ENCODE measurements at places on chromosomes 12 and 14.
A peak's percentile ranks its signal among the peaks of the same experiment; 100 is the strongest.

DNA sequence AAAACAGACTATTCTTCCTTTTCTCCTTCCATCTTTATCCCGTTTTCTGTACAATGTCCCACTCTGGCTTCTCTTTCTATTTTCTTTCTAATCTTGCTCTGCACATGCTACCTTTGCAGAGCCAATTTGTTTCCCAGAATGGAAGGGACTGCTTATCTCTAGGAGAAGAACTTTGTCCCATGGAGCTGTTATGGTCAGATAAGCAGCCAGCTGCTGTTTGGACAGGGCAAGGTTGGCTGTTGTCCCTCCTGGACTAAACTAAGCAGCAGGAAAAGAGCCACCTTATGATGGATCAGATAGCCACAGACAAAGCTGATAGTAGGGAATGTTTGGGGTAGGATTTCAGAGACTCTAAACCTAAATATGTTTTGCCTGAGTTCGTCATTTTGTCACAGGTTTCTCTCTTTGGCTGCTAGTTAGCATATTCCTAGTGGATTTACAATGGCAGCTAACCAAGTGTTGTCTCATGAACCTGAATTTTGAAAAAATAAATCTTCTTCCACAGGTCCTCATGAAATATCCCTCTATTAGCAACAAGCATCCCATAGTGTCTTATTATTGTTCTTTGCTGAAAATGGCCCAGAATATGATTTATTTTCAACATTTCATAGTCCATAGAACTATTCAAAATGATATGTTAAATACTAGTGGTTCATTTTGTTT is 262.8 kb downstream of the SLC16A7 start:
- no peak for DNase-seq

- DNase-seq, result no peak
These were observed 41.8 kb upstream of the PTPRR start for GRCh38 chr12:70962226-70962794.

GRCh38 chr12:117119592-117120198 is 20.5 kb upstream of the TESC start:
- DNase-seq, result peak; percentile 50

GRCh38 chr14:36344211-36344610 is 23.8 kb upstream of the MBIP start:
- DNase-seq, result no peak

- DNase-seq, result no peak
These were observed 19.2 kb upstream of the CORO1C start for GRCh38 chr12:108750526-108750925.

GRCh38 chr14:77424862-77425261 is 1.5 kb upstream of the NOXRED1 start:
- DNase-seq, result no peak

- peak; percentile 92 for DNase-seq
These were observed 1.8 kb upstream of the LRFN5 start for GRCh38 chr14:41604721-41605531.

DNA sequence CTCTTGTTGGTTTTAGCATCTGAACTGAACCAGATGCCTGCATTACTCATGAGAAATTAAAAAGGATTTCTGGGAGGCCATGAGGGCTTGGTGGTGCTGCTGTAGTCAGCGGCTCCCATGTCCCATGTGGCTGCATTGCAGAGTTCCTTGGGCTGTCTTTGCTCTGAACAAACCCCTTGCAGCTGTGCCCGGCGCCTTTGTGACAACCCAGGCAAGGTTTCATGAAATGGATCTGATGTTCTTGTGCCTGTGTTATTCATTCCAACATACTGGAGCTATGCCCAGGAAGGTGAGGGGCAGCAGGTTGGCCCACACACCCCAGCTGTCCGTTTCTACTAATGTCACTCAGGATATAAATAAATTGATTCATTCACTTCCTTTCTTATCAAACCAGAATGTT is 40.8 kb downstream of the TGFB3 start:
- peak; percentile 8 for DNase-seq

DNA sequence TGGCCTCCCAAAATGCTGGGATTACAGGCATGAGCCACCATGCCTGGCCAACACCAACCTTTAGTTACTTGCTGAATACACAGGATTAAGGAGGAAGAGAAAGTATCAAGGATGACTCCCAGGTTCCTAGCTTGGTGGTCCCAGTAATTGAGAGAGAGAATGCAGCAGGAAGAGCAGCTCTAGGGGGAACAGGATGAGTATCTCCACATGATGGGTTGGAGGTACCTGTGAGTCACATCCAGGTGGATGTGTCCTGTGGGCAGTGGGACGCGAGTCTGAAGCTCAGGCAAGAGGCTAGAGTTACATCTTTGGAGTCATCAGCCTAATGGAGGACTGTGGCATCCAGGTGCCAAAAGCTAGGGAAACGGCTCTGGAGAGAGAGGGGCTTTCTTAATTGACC is 47.1 kb downstream of the MDM2 start:
- DNase-seq, result no peak

GRCh38 chr12:90129366-90130030 is 420.9 kb upstream of the ATP2B1 start:
- no peak for DNase-seq

GRCh38 chr14:54364555-54365415 is 32.0 kb upstream of the CDKN3 start:
- DNase-seq, result no peak

DNA sequence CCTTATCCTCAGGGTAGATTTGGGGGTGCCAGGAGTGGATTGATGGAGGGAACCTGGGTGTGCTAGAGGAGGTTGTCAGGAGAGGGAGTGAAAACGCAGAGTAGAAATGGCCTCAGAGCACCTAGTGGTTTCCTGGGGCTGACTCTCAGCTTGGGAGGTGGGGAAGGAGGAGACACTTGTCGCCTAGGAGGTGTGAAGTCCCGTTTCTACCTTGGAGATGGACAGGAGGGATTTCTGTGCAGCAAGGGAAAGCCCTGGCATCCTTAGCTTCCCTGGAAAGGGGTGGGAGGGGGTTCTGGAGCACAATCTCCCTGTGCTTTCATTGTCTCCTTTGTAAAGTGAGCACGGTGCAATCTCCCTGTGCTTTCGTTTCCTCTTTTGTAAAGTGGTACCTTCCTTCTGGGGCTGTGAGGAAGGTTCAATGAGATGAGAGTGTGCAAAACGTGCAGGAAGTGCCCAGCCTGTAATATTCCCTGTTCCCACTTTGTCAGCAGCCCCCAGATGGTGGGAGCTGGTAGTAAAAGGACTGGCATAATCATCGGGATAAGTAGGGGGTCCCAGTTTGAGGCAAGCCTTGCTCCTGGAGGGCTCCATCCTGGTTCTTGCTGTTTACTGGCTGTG is 1.6 kb downstream of the OAS3 start:
- DNase-seq, result no peak

- DNase-seq, result no peak
These were observed 31.9 kb upstream of the NCOR2 start for GRCh38 chr12:124599074-124599999.

- DNase-seq, result no peak
These were observed 43.9 kb upstream of the FBRSL1 start for GRCh38 chr12:132445884-132446632.

DNA sequence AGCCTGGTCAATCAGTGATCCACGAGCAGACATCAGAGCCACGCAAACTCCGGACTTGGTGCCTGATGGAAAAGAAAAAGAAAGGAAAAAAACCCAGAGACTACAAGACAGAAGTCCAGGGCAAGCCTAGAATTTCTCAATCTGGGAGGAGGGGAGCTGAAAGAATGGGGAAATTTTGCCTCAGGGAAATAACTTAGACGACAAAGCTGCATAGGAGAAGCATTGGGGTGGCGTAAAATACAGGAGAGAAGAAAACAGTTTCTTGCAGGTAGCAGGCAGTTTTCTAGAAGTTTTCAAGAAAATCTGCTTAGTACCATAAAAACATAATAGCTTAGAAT is 2.6 kb upstream of the SLC11A2 start:
- DNase-seq, result no peak

GRCh38 chr12:86827409-86827808 is 571.2 kb upstream of the MGAT4C start:
- DNase-seq, result no peak

DNA sequence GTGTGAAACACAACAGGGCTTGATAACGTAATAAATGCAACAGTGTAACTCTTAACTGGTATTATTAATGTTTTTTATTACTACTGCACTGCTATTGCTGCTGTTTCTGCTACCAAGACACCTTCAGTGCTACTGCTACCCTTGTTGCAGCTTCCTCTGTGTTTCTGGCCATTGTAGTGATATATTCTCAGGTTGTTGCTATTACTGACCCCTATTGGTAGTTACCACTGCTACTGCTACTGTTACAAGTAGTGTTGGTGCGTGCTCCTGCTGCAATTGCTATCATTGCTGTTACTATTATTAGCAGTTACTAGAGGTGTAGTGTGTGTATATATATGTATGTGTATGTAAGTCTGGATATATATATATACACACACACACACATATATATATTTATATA is 87.2 kb upstream of the PTPRB start:
- DNase-seq, result no peak

DNA sequence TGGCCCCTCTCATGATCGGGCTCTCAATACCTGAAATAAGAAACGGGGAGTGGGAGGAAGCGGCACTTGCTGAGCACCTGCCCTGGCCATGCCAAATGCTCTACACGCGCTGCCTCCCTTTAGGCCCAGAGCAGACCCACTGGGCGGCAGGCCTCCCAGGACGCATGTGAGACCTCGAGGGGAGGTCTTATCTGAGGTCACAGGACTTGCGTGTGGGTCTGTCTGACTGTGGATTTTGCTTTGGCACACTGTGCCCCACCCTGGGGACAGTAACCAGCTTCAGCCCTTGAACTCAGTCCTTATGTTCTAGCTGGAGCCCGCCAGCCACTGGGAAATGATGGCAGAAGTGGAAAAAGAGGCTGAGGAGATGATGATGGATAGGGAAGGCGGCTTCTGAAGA is 91.8 kb downstream of the RBM19 start:
- DNase-seq, result no peak

DNA sequence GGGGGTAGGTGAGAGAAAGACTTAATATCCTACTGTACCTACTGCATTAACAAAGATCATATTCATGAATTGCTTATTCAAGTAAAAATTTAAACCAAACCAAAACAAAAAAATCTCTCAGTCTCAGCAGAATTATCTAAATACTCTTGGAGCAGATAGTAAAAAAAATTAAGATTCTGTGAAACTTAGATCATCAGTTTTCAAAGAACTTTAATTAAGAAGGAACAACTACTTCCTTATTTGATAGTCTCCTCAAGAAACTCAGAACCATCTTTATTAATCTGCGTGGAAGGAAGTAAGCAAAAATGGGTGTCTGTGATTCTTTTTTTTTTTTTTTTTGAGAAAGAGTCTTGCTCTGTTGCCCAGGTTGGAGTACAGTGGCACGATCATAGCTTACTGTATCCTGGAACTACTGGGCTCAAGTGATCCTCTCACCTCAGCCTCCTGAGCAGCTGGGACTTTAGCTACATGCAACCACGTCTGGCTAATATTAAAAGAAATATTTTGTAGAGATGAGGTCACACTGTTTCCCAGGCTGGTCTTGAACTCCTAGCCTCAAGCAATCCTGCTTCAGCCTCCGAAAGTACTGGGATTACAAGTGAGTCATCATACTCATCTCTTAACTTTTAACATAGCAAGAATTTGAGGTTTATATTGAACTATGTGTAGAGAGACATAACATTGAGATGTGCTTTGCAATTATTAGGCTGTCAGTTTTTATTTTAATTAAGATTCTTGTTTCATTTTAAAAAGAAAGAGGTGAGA is 37.4 kb downstream of the GAS2L3 start:
- DNase-seq, result no peak

- DNase-seq, result no peak
These were observed 53.7 kb downstream of the KCTD10 start for GRCh38 chr12:109423392-109423791.

DNA sequence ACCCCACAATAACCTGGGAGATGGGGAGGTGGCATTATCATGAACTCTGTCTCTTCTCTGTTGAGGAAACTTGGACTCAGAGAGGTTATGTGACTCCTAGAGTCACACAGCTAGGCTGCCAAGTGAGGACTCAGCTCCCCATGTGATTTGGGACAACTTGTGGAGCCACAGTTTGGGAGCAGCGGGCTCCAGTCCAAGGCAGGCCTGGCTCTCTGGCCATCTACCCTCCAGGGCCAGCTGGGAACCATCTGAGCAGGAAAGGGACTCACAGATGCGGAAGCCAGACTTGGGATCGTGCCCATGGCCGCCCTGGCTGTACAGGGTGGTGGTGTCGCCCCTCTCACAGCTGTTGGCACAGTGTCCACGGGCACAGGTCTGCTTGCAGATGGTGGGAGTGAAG is 59.1 kb downstream of the ISCA2 start:
- no peak for DNase-seq

DNA sequence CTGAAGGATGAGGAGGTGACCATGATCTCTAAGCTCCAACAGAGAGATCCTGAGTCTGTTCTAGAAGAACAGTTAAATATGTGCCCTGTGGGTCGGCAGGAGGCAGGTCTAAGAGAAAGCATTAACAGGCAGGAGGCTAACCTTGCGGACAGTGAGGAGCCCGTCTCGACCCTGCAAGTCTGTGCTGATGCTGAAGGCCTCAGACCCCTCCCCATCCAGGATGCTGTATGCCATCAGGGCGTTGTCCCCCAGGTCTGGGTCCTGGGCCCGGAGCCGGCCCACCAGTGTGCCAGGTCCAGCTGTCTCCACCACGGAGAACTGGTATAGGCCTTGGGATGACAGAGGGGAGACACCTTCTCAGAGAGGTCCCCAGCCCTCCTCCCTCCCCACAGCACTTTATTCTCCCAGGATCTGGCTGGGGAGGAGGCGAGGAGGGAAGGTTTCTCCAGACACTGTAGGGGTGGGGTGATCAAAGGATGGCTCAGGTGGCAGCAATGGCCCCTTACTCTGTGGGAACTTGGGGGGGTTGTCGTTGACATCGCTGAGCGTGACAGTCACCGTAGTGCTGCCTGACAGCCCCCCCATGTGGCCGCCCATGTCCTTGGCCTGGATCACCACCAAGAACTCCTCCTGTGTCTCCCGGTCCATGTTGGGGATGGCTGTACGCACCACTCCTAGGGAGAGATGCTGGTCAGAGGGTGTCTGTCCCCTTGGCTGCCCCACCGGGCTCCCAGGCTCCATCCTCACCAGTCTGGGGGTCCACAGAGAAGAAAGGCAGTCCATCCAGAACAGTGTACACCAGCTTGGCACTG is 3.1 kb downstream of the CDH24 start:
- peak; percentile 45 for DNase-seq

DNA sequence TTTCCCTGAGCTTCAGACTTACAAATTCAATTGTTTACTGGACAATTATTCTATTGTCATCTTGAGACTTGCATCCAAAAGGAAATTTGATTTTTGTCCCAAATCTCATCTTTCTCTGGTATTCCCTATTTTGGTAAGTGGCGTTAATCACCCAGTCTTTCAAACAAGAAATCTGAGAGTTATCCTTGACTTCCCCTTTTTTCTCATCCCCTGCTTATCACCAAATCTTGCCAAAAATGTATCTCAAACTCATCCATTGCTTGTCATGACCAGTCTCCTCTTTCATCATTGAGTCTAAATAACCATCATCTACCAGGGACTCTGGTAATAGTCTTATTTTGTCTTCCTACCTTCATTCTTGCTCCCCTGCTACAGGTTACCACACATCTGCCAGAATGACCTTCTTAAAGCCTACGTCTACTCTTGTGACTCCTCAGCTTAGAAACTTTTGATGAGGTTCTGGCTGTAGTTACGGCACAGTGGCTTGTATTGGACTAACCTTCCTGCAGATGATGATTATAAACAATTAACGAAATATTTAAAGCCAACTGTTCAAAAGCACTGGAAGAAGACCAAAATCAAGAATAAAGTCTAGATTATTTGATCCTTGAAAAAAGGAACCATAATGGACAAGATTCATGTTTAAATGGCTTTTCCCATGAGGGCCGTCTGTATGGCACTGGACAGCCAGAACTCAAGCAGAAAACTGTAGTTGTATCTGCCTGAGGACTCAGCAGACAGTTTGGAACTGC is 9.0 kb upstream of the ANO2 start:
- DNase-seq, result no peak

- DNase-seq, result no peak
These were observed 375.5 kb downstream of the RAD51B start for GRCh38 chr14:68195126-68195525.

All from retina (tissue), 1 donor.